ENCODE measurements at places on chromosomes 4 and X.

DNA sequence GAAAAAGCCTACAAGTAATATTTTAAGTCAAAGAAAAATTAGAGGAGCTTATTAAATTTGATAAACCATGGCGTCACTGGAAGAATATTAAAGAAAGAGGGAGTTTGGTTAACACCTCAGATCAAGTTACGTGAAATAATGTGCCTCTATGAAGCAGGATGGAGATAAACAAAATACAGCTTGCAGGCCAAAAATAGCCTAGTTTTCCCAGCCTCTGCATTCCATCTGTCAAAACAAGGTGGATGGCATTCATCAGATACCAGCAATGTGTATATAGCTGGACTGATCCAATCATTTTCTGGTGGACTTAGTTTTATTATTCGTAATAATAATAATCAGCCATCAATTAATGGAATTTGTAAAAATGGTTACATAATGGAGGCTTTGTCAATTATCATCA lies 230.7 kb downstream of the NR3C2 start:
- no peak for DNase-seq

GRCh38 chr4:178316211-178316610 lies 874.0 kb upstream of the AGA start:
- no peak for DNase-seq

- DNase-seq, result no peak
Measured at GRCh38 chrX:156005144-156005543, 7.6 kb downstream of the IL9R start.

- DNase-seq, result no peak
Measured at GRCh38 chrX:29024871-29025270, 437.6 kb downstream of the IL1RAPL1 start.

- DNase-seq, result no peak
Measured at GRCh38 chr4:184510401-184510800, 36.1 kb upstream of the IRF2 start.

DNA sequence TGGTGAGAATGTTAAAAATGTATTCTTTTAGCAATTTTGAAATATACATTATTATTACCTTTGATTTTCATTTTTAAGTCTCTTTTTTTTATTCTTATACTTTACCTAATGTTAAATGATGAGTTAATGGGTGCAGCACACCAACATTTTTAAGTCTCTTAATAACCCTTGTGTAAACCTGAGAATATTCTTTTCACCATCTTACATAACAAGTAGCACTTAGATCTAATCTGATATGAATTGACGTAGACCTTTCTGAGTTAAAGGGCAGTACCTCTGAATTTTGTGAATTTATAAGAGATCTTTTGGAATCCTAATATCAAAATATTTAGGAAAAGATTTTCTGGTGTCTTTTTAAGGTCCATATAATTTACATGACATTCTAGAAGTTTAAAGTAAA lies 110.6 kb downstream of the TTC29 start:
- DNase-seq, result no peak

DNA sequence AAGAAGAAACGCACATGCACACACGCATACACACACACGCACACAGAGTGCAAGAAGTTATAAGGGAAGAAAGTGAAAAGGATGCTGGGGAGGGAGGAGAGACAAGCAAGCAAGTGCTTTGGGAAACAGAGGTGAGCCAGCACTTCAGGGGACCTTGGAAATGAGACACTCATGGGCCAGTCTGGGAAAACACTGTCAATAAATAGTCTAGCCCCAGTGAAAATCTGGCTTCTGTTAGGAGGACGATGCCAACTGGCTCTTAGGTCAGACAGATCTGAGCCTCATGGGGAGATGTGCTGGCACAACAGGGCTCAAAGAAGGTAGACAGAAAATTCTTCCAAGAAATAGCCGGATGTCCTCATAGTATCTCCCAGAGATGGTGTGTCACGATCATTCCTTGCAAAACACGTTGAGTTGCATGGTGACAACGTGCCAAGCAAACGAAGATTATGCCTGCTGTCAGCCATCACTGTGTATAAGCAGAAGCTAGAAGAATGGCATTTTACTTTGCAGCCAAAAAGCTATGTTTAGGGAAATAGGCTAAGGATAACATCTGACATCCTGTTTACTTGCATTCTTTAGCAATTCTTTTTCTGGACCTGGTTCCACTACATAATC lies 557 bp upstream of the ARHGEF6 start:
- DNase-seq, result no peak

DNA sequence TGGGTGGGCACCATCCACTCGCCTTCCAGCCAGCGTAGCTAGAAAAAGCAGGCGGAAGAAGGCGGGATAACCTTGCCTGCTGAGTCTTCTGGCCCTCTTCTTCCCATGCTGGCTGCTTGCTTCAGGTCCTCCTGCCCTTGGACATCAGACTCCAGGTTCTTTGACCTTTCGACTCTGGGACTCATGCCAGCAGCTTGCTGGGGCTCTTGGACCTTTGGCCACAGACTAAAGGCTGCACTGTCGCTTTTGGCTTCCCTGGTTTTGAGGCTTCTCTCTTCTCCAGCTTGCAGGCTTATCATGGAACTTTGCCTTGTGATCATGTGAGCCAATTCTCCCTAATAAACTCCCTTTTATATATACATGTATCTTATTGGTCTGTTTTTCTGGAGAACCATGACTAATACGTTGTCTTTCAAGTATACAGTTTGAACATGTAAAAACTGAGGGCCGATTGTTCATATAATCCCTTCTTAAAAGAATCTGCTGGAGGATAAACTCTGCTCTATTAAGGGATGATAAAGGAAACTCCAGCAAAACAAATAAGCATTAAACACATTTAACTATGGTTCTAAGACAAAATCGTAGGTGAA lies 116.6 kb upstream of the LCORL start:
- no peak for DNase-seq

GRCh38 chrX:147912093-147912801 lies 528 bp downstream of the FMR1 start:
- no peak for DNase-seq

DNA sequence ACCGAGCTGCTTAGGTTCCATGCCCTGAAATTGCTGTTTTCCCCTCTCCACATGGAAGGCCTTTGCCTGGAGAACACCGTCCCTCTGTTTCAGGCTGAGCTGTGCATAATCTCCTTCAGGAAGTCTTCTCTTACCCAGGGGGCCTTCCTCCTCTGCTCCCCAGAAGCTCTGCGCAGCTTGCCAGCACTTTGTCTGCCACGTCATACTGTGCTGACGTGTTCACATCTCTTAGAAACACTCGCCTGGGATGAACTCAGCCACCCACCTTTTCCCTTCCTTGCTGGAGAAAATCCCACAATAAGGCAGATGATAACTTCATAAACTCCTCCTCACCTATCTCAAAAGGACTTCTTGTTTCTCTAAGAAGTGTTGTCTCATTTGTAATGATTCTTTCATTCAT lies 110.7 kb downstream of the ARHGAP10 start:
- DNase-seq, result no peak

DNA sequence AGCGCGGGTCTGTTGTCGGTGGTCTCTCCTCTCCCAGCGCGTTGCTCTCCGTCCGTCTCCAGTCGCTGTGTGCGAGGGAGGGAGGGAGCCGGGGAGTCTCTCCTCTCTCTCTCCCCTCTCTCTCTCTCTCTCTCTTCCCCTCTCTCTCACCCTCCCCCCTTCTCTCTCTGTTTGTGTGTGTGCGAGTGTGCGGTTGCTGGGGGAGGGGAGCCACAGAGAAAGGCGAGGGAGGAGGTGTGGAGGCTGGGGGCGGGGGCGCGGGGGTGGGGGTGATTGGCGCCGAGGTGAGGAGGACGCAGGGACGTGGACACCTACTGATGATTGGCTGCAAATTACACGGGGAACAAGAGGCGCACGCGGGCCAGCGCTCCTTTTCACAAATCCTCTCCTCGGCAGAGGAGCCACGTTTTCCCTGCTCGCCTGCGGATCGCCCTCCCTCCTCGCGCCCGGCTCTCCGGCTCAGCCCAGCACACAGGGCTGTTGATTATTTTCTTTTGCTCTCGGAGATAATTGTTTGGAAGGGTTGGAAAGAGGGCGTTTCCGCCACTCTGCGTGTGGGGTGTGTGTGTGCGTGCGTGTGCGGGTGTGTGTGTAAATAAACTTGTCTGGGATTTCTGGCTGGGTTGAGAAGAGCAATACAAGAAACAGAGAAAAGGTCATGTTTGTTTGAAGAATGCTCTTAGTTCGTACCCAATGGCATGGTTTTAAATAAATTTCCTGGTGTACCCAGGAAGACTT lies at the start of gene CXXC4:
CXXC4 (minus strand) TSS at position 73 of the 738 bp plus-strand sequence. CDS start 3,092 bp downstream, outside the sequence.
- peak; percentile 5 for DNase-seq

- DNase-seq, result no peak
Measured at GRCh38 chr4:5361968-5362367, 310.7 kb downstream of the STK32B start.

DNA sequence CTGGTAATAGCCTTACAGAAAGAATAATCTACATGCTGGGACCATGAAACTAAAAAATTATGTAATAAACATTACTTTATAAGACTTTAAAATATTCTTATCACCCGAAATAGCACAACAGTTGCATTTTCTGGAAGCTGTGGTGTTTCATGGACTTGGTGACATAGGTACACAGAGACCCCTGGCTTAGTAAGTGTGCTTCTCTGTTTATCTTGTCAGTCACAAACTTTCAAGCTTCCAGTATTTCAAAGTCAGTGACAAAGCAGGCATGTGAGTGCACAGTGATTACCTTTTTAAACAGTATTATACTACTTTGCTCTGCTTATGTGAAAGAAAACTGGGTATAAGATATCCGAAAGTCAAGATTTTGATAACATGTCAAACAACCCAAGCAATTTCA lies 84.3 kb downstream of the PAPSS1 start:
- no peak for DNase-seq

GRCh38 chr4:105859233-105859632 lies 36.0 kb upstream of the NPNT start:
- peak; percentile 5 for DNase-seq

DNA sequence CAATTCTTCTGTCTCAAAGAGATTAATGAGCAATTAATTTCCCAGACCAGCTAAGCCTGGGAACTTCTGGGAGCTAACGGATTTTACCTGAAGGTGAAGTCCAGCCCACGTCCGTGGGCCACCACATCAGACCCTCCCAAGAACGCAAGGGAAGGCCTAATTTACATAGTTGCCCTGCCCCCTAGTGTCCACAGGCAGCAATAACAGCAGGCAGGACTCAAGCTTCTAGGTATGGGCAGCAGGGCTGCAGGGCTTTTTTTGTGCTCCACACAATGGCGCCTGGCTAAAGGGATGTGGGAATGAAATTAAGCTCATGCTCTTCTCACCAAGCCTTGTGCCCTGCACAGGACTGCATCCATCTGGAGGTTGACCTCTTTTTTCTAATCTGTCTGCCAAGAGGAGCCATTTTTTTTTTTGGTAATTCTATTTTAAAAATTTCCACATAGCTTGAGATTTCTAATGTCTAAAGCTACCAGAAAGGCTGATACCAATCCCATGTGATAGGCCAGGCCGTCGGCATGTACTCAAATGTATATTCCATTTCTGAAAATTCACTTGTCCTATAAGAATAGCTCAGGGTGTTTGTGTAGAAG lies 111.9 kb upstream of the TMEM164 start:
- DNase-seq, result peak; percentile 21

GRCh38 chrX:149511081-149511480 lies 6.0 kb upstream of the IDS start:
- no peak for DNase-seq

GRCh38 chrX:68415316-68415715 lies 18.0 kb downstream of the OPHN1 start:
- DNase-seq, result peak; percentile 8

DNA sequence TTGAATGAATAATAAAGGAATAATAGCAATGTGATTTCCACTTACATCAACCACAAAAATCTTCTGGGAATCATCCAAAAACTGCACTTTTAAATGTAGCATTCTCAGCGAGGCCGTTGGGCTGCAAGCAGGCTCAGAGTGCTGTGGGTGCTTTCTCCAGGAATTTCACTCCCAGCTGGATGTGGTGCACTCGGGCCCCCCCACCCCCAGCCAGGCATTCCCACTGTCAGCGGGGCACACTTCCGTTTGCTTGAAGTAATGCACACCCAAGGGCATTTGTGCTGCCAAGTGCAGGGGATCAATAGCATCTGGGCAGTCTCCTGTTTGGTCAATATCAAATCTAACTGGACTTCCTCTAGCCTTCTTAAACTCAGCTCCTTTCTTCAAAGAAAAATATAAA lies at the start of gene FRMD7:
FRMD7 (minus strand) TSS at position 278 of the 400 bp plus-strand sequence; CDS start at position 102, 176 bp downstream.
- DNase-seq, result no peak

DNA sequence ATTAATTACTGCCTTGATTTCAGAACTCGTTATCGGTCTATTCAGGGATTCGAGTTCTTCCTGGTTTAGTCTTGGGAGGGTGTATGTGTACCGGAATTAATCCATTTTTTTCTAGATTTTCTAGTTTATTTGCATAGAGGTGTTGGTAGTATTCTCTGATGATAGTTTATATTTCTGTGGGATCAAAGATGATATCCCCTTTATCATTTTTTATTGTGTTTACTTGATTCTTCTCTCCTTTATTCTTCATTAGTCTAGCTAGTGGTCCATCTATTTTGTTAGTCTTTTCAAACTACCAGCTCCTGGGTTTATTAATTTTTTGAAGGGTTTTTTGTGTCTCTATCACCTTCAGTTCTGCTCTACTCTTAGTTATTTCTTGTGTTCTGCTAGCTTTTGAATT lies 32.1 kb downstream of the CDX4 start:
- no peak for DNase-seq

- DNase-seq, result no peak
Measured at GRCh38 chrX:39614680-39614998, 483.1 kb downstream of the BCOR start.

DNA sequence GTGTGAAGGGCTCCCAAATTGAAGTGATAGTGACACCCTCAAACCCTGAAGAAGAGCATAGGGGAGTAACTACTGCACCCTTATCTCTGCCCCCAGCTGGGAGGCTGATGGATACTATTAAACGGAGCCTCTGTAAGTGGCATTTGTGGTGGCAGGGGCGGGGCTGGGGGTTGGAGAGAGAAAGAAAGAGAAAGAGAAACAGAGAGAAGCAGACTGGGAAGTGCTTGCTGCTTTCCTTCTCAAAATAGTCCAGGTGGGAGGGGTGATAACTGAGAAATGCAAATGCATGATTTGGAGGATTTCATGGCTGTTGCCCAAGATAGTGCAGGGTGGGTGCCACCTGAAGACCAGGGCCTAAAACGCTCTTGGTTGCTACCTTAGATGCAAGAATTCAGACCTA lies 253.5 kb upstream of the GATB start:
- DNase-seq, result no peak

- DNase-seq, result no peak
Measured at GRCh38 chrX:112946227-112946626, 105.6 kb upstream of the AMOT start.

DNA sequence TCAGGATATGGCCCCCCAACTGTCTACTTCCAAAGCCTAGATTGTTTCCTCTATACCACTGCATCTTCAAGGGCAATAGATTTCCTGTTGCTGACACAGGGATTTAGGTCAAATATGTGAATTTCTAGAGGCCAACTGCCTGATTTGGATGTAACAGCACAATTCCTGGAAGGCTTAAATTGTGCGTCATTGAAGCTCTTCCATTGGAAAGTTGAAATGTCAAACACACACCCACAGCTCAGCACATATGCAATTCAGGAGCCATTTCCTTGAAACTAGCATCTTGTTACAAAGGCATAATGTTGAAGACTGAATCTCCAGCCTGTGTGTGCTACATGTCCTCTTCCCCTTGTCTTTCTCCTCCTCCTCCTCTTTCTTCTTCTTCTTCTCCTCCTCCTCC lies 158.6 kb downstream of the STK32B start:
- no peak for DNase-seq
